ENCODE measurements at places on chromosomes 7 and 10. TPM values are rescaled to one million over a fixed set of nuclear protein-coding genes. Genes with fewer than 3 reads are reported as not detected.

DNA sequence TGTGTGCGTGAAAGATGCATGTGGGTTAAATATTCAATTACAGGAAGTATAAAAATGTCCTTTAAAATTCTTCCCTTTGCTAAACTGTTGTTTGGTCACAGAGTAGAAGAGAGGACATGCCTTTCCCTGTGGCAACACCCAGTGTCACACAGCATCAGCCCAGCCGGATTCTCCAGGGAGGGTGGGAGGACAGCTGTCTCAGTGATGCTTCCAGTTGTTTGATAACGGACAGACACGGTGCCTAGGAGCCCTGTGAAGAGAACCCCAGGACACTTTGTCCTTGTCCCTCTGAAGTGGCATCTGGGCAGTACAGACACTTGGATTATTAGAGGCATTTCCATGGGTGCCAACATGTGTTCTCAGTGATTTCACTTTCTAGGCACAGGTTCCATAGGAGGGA is 306.6 kb upstream of the LRGUK start:
- no peak for DNase-seq

GRCh38 chr10:104037261-104037951 is 48.3 kb downstream of the COL17A1 start:
- no peak for DNase-seq

Gene CHST15
- polyA plus RNA-seq: 0.20 TPM

Gene ZNF853
- polyA plus RNA-seq: 0.83 TPM

Gene COL28A1
- polyA plus RNA-seq: not detected

Data from immature natural killer cell (primary cell).